ENCODE measurements at places on chromosomes 4 and X. TPM values are rescaled to one million over a fixed set of nuclear protein-coding genes. Genes with fewer than 3 reads are reported as not detected.

Gene NWD2
- total RNA-seq, result 1.1 TPM

Gene USP17L13
- total RNA-seq, result not detected

Gene ZMAT1
- total RNA-seq, result 2.5 TPM

Gene ARAF
- 46.4 TPM for total RNA-seq

Gene MAP3K15
- not detected for total RNA-seq

Gene VCX3B
- total RNA-seq, result not detected

Gene TEX13D
- not detected for total RNA-seq

Gene CSAG3
- not detected for total RNA-seq

Gene PDCL2
- total RNA-seq, result not detected
